ENCODE measurements at places on chromosomes 12 and 14. TPM values are rescaled to one million over a fixed set of nuclear protein-coding genes. Genes with fewer than 3 reads are reported as not detected.
A peak's percentile ranks its signal among the peaks of the same experiment; 100 is the strongest.

The CAPZA3 gene
- not detected for total RNA-seq

DNA sequence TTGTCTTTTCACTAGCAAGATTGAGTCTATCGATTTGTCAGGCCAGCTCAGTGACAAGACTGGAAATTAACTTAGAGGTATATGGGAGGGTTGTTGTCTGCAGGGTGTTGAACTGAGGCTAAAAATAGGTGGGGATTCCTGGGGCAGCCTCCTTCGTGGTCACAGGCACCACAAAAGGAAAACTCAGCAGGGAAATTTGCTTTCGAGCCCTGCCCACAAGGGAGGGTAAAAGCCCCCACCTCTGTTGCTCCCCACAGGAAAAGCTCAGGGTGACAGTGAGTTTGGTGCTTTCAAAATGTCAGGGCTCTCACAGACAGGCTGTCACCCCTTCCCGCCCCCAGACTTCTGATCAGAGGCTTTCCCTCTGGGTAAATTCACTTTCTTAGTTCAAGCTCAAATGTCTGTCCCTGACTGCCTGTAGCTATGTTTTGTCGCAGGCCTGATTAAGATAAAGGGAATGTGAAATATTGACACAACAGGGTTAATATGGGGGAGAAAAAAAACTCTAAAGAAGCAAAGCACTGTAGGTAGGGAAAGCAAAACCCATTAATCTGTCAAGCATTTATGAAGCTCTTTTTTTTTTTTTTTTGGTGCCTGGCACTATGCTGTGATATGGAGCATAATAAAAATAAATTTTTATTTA is 11.7 kb upstream of the NFKBIA start:
- DNase-seq, result no peak
- peak overlapping the region; percentile 18 for H3K27ac ChIP-seq
- H3K4me3 ChIP-seq, result no peak overlapping the region
- no peaks in the 10 kb centered on the region for H3K36me3 ChIP-seq

DNA sequence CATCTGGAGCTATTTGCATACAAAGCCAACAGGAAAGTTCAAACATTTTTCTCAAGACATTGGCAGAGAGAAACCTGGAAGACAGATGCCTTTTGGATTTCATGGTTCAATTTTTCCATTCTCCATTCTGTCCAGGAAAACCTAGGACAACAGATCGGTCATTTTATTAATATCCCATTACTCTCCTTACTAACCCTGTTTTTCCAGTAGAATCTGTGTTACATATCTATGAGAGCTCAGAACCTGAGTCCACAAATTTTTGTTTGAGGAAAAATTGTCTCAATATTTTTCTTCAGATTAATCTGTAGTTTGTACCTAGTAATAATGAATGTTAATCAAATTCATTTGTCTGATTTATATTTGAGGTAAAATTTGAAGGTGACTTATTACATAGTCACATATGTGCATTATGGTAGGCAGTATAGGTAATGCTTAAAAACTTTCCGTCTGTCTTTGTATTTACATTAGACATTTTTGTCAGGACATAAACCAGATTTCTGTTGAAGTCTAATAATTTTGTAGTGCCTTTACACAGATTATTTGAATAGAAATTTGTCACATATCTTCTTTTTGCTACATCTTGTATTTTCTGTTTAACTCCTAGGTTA is 75.3 kb downstream of the CCDC91 start:
- H3K27ac ChIP-seq, result no peak overlapping the region
- no peak overlapping the region for H3K4me3 ChIP-seq
- H3K27me3 ChIP-seq, result no peaks in the 10 kb centered on the region
- H3K36me3 ChIP-seq, result no peaks in the 10 kb centered on the region
- no peak for DNase-seq

DNA sequence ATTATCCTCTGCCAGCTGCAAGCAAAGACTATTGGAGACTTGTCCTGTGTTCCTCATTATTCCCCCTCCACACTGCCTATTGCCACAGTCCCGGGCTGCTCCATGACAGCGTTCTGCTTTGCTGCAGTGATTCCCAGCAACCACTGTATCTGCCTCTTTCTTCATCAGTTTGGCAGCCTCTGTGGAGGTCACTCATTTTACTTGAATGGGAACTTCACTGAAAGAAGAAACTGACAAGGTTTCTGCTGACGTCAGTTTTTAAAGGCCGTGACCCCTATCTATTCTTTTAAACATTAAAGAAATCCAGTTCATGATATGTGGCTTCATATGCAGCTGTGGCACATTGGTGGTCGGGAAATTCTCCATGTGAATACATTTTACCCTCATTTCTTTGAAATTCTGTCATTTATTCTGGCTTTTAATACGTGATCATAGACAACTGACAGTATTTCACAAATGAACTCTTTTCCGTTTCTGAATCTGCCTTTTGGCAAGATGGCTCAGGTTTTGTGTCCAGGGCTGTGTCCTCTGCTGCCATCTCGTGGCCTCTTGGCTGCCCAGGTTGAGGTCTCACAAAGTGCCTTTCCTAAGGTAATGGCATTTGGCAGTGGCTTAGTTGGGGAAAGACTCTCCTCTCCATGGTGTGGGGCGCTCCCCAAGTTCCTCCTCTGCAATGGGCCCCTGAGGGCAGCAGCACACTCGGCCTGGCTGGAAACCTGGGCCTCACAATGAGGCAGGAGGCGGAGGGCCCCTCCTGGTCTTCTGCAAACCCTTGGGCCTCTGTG is 5.8 kb downstream of the TMEM253 start:
- no peaks in the 10 kb centered on the region for H3K27me3 ChIP-seq
- H3K4me1 ChIP-seq, result peaks cover 33% of the 10 kb centered on the region
- peak overlapping the region; percentile 20 for H3K27ac ChIP-seq
- peak; percentile 91 for DNase-seq
- no peaks in the 10 kb centered on the region for H3K36me3 ChIP-seq

DNA sequence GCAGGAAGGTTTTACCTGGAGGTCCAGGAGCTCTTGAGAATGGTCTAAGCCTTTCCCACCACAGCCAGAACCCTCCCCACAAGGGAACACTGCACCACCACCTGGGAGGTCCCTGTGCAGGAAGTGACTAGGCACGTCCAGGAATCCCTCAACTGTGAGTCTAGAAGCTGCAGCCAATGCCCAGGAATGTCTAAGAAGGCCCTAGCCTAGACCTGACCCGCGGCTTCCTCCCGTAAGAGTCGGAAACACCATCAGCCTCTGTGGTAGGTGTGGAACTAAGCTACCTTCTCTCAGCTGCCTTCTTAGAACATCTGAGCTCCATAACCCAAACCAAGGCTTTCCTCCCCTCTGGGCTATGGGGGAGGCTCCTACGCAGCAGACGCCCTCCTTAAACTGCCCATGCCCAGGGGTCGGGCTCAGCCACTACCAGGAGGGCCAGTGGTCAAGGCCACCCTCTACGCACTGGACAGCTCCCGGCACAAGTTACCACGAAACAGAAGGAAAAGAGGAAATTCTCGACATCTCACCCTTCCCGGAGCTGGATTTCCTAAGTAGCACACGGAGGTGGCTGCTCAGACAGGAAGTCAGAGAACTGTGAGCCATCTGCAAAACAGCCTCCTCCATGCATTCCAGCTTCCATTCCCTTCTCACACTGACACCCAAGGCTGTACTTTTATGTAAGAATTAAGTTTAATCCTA is 25.5 kb downstream of the ZFYVE21 start:
- H3K27ac ChIP-seq, result no peak overlapping the region
- H3K36me3 ChIP-seq, result peaks cover 61% of the 10 kb centered on the region
- H3K4me3 ChIP-seq, result no peak overlapping the region
- no peak for DNase-seq
- H3K4me1 ChIP-seq, result peaks cover 20% of the 10 kb centered on the region

The SERPINA10 gene
- total RNA-seq, result not detected

The FGF6 gene
- total RNA-seq, result not detected

DNA sequence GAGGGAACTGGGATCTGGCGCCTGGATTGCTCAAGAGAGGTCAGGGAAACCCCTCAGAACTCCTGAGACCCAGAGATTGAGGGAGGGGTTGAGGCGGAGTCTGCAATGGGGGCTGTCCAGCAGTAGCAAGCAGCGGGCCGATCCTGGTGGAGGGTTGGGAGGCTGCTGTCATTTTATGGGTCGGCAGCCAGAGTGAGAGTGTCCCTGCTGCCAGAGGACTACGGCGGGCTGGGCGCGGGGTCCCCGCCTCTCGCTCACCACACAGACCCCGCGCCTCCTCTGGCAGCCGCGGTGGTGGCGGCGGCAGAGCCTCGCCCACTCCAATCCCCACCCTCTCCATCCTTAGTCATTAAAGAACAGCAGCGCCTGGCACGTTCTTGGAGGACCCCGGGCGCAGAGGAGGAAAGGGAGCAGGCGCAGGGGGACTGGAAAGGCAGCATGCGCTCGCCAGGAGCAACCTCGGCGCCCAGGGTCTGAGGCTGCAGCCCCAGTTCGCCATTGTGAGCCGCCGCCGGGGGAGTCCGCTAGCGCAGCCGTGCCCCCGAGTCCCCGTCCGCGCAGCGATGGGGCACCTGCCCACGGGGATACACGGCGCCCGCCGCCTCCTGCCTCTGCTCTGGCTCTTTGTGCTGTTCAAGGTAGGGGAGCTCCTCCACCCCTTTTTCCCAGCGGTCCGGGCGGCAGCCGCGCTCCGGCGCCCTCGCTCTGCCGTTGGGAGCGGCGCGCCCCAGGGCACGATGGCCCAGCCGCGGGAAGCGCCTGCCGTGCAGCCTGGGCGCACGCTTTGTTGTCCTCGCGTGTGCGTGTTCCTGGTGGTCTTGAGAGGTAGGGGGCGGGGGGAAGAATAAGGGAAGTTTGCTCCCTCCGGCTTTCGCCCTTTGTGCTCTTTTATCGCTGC is at the start of gene PTPRO:
TSS of gene PTPRO (plus strand) at position 345 of the 898 bp plus-strand sequence.
- H3K27ac ChIP-seq, result no peak within 1 kb of the TSS
- DNase-seq, result peak; percentile 63
- H3K4me1 ChIP-seq, result peaks cover 4% of the 10 kb centered on the region
- peak within 1 kb of the TSS; percentile 28 for H3K4me3 ChIP-seq
- no peaks in the 10 kb centered on the region for H3K36me3 ChIP-seq
- peaks cover 34% of the 10 kb centered on the region for H3K27me3 ChIP-seq

DNA sequence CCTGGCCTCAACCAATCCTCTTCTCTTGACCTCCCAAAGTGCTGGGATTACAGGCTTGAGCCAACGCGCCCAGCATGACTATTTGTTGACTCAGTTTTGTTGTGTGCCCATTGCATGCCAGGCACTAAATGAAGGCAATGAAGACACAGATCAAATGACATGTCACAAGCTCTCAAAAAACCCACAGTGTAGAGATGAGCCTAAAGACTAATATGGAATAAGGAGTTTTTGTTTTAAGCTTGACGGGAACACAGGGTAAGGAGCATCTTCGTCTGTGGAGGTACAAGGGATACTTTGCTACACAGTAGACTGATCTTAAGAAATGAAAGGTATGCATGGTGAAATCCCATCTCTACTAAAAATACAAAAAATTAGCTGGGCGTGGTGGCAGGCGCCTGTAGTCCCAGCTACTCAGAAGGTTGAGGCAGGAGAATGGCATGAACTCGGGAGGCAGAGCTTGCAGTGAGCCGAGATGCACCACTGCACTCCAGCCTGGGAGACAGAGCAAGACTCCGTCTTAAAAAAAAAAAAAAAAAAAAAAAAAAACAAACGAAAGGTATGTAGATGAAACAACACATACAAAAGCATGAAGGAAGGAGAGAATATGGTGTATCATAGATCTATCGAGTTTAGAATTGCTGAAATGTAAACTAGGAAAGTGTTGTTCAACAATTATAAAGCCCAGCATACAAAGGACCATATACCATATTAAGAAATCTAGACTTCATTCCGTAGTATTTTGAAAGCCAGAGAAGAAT is 122.1 kb upstream of the PTPRB start:
- H3K4me3 ChIP-seq, result no peak overlapping the region
- no peak overlapping the region for H3K27ac ChIP-seq
- no peaks in the 10 kb centered on the region for H3K36me3 ChIP-seq
- DNase-seq, result no peak
- H3K27me3 ChIP-seq, result peaks cover 4% of the 10 kb centered on the region
- no peaks in the 10 kb centered on the region for H3K4me1 ChIP-seq

DNA sequence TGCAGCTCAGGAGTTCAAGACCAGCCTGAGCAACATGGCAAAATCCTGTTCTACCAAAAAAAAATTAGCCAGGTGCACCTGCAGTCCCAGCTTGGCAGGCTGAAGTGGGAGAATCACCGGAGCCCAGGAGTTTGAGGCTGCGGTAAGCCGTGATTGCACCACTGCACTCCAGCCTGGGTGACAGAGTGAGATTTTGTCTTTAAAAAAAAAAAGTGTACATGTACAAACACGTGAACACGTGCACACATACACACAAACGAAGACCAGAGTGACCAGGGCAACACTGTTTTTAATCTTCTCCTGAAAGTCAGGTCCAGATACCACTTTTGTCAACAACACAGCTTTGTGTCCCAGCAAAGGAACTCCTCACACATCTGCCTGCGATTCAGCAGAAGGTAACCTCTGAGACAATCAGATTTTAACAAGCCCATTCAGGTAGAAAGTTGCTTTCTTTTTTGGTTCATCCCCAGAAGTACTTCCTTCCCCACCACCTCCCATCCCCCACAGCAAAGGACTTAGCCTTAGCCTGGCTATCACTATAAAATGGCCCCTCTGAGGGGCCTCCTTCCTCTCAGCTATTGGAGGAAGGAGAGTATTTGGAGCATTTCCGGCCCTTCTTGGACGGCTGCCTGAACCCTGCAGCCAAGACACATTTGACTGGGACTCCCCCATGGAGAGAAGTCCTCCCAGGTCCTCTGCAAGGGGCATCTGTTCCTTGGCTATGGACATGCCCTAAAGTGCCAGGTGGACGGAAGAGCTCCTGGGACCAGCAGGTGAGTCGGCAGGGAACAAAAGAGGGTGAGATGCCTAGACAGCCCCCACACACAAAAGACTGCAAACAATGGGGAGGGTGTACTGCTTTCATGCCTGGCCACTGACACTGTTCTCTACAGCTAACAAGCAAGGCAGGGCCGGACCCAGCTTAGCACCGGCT is 9.8 kb downstream of the CTDSP2 start:
- H3K27ac ChIP-seq, result peak overlapping the region; percentile 68
- H3K4me1 ChIP-seq, result peaks cover 100% of the 10 kb centered on the region
- H3K27me3 ChIP-seq, result no peaks in the 10 kb centered on the region
- DNase-seq, result peak; percentile 76
- peaks cover 5% of the 10 kb centered on the region for H3K36me3 ChIP-seq

GRCh38 chr14:61894452-61895077 is 132.3 kb downstream of the SNAPC1 start:
- no peak overlapping the region for H3K27ac ChIP-seq
- H3K27me3 ChIP-seq, result no peaks in the 10 kb centered on the region
- H3K4me1 ChIP-seq, result no peaks in the 10 kb centered on the region
- H3K36me3 ChIP-seq, result no peaks in the 10 kb centered on the region
- DNase-seq, result peak; percentile 72
- no peak overlapping the region for H3K4me3 ChIP-seq

The ZNF891 gene
- 2.4 TPM for total RNA-seq

- H3K4me3 ChIP-seq, result no peak overlapping the region
- no peak overlapping the region for H3K27ac ChIP-seq
- peaks cover 8% of the 10 kb centered on the region for H3K4me1 ChIP-seq
- DNase-seq, result peak; percentile 49
Measured at GRCh38 chr12:52228931-52229330, 4.1 kb upstream of the KRT7 start.
